ENCODE measurements at places on chromosomes 1 and 21. TPM values are rescaled to one million over a fixed set of nuclear protein-coding genes. Genes with fewer than 3 reads are reported as not detected.
A peak's percentile ranks its signal among the peaks of the same experiment; 100 is the strongest.

DNA sequence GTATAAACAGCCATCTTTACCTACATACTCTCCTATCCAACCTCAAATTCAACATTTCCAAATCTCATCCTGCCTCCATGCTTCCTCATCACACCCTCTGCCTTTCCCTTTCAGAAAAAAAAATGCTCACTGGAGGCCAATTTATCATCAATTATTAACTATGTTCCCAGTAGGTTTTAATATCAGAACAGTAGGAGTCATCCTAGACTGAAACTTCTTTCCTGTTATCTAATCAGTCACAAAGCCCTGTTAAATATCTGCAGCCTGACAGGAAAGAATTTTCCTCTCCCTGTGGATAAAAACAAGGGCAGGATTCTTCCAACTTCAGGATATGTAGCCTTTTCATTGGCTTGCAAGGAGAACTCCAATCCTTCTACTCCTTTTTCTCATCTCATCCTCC, 28.4 kb downstream of the EGLN1 start:
- H3K4me1 ChIP-seq: peaks cover 29% of the 10 kb centered on the region
- H3K27ac ChIP-seq: no peak overlapping the region
- H3K4me3 ChIP-seq: no peak overlapping the region
- no peak for DNase-seq
- H3K36me3 ChIP-seq: no peaks in the 10 kb centered on the region
- H3K27me3 ChIP-seq: no peaks in the 10 kb centered on the region

DNA sequence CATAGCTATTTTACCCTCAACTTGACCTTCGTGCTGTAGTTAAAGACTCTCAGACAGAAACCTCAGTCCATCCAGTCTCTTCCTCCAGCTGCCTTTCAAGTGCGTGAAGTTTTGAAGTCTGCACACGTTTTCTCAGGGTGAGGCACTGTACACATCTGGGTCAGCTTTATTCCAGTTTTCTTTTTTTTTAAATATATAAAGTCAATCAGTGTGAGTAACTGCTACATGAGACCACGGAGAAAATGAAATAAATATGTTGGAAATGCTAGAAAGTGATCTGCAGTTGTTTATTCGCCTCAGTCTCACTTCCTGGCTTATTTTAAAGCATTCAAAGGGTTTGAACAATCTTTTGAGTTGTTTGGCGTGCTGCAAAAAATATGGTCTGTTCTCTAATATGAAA, 135.7 kb downstream of the ROR1 start:
- no peak overlapping the region for H3K27ac ChIP-seq
- no peak overlapping the region for H3K4me3 ChIP-seq
- H3K4me1 ChIP-seq: no peaks in the 10 kb centered on the region

GRCh38 chr1:199685369-199685768, 342.1 kb upstream of the NR5A2 start:
- no peak overlapping the region for H3K27ac ChIP-seq
- no peak for DNase-seq
- H3K36me3 ChIP-seq: no peaks in the 10 kb centered on the region
- no peak overlapping the region for H3K4me3 ChIP-seq
- no peaks in the 10 kb centered on the region for H3K27me3 ChIP-seq

HEYL gene
- total RNA-seq: 17.7 TPM

GRCh38 chr1:115477071-115477470, 139.0 kb upstream of the NGF start:
- H3K36me3 ChIP-seq: no peaks in the 10 kb centered on the region
- H3K27me3 ChIP-seq: no peaks in the 10 kb centered on the region
- DNase-seq: no peak

HAO2 gene
- total RNA-seq: not detected

- peaks cover 26% of the 10 kb centered on the region for H3K4me1 ChIP-seq
- no peaks in the 10 kb centered on the region for H3K27me3 ChIP-seq
- no peak overlapping the region for H3K4me3 ChIP-seq
- DNase-seq: no peak
- H3K27ac ChIP-seq: no peak overlapping the region
Observed at GRCh38 chr21:37398697-37399096, 32.1 kb downstream of the DYRK1A start.

DNA sequence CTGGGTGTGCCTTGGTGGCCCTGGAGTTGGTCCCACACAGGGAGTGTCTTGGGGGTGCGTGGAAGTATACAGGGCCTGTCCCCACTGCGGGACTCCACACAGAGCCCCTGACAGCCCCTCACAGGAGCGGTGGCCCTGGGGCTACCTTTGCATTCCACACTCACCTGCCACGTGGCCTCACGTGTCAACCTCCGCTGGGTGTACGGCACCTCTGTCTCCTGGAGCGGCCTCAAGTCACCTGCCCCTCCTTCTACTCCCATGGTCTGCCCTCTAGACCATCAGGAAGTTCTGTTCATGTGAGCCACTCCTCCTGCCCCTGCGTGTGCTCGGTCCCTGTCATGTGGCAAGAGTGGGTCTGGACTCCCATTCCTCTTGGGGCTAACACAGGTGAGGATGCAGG, 58.6 kb downstream of the FAAP20 start:
- H3K27me3 ChIP-seq: no peaks in the 10 kb centered on the region
- H3K4me3 ChIP-seq: no peak overlapping the region
- peak; percentile 62 for DNase-seq
- no peaks in the 10 kb centered on the region for H3K36me3 ChIP-seq
- H3K27ac ChIP-seq: peak overlapping the region; percentile 88
- H3K4me1 ChIP-seq: peaks cover 46% of the 10 kb centered on the region

IL10 gene
- 0.67 TPM for total RNA-seq

GRCh38 chr1:28822799-28823198, 10.8 kb downstream of the OPRD1 start:
- no peaks in the 10 kb centered on the region for H3K36me3 ChIP-seq
- no peaks in the 10 kb centered on the region for H3K27me3 ChIP-seq
- no peak overlapping the region for H3K27ac ChIP-seq

TMEM50A gene
- total RNA-seq: 109 TPM

- H3K36me3 ChIP-seq: no peaks in the 10 kb centered on the region
- H3K4me1 ChIP-seq: peaks cover 21% of the 10 kb centered on the region
- no peaks in the 10 kb centered on the region for H3K27me3 ChIP-seq
- DNase-seq: no peak
Observed at GRCh38 chr1:243786531-243786930, 63.5 kb downstream of the AKT3 start.

- no peak overlapping the region for H3K4me3 ChIP-seq
- DNase-seq: no peak
- H3K27ac ChIP-seq: no peak overlapping the region
- H3K4me1 ChIP-seq: no peaks in the 10 kb centered on the region
- H3K27me3 ChIP-seq: no peaks in the 10 kb centered on the region
Observed at GRCh38 chr1:67004176-67004575, 49.8 kb downstream of the SLC35D1 start.

DNA sequence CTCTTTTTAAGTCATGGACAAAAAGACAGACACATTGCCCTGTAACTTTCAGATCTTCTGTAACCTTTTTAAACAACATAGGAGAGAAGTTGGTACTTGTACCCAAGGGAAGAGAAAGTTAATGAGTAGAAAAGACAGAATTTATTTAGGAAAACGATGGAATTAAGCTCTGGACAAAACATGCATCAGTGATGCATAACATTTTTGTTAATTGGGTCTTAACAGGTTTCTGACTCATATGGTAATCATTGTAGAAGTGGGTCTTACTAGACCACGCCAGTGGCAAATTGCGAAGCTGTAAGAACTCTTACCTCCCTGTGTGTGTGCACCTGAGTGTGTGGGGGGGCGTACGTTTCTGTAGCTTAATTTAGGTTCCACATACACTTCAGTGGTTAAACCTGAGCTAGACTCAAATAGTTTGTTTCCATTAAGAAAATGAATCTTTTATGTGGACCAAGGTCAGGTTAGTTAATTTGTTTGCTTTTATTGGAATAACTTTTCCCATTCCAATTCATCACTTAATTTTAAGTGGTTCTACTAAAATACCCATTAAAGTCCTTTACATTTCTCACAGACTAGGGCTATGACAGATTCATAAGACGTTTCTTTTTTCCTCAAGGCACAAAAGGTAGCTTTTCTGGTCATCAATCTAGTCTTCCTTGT, 48.1 kb downstream of the NFIA start:
- no peak for DNase-seq
- peaks cover 22% of the 10 kb centered on the region for H3K4me1 ChIP-seq
- H3K27ac ChIP-seq: no peak overlapping the region
- no peak overlapping the region for H3K4me3 ChIP-seq
- no peaks in the 10 kb centered on the region for H3K36me3 ChIP-seq
- H3K27me3 ChIP-seq: no peaks in the 10 kb centered on the region

DNA sequence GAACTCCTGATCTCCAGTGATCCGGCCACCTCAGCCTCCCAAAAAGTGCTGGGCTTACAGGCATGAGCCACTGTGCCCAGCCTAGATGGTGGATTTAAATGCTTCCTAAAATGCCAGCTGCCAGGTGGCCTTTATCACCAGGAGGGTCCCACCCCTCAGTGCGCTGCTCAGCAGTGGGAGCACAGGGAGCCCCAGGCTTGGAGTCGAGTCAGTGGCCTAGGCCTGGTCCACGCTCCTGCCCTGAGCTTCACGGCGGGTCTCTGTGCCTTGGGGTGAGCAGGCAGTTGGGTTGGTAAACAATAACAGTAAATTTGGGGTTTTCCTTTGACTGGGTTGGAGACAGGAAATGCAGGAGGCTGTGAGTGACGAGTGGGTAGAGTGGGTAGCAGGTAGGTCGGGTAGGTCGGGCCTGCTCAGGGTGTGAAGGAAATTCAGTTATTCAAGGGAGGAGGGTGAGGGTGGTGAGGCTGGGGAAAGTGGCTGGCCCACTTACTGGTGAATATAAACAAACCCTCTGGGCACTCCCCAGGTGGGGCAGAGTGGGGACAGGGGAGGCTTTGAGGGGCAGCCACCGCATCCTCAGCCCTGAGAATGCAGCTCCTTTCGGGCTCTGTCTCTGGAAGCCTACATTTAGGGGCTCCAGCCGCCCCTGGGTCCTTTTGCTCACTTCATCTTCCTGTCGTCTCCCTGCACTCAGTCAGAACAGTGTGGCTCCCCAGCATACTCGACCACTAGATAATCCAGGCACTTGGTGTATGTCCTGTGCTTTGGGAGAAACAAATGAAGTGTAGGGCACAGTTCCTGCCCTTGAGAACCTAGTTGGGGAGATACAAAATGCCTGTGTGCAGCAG, 33.5 kb upstream of the IL19 start:
- DNase-seq: no peak
- no peaks in the 10 kb centered on the region for H3K27me3 ChIP-seq
- H3K27ac ChIP-seq: peak overlapping the region; percentile 24
- peaks cover 13% of the 10 kb centered on the region for H3K4me1 ChIP-seq

DNA sequence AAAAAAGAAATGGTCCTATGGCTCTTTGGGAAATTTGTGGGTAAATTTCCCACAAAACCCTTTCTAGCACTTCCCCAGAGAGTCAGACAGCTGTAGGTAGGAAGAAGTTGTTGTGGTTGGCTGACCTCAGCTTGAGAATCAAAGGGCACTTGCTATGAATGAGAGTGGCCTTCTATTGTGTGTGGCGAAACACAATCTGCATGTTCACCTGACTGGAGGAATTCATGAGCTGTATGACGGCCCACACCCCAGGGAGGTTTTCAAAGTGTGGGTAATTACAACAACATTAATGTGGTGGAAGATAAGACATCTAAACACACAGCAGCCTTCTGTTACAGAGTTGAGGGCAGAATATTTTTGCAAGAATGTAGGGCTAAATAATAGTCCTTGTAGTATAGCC, 38.8 kb downstream of the NGF start:
- H3K4me1 ChIP-seq: no peaks in the 10 kb centered on the region
- H3K27me3 ChIP-seq: no peaks in the 10 kb centered on the region
- H3K4me3 ChIP-seq: no peak overlapping the region
- no peak overlapping the region for H3K27ac ChIP-seq
- no peaks in the 10 kb centered on the region for H3K36me3 ChIP-seq
- no peak for DNase-seq

- no peak for DNase-seq
- H3K27me3 ChIP-seq: no peaks in the 10 kb centered on the region
- peaks cover 31% of the 10 kb centered on the region for H3K4me1 ChIP-seq
- no peaks in the 10 kb centered on the region for H3K36me3 ChIP-seq
- H3K27ac ChIP-seq: peak overlapping the region; percentile 75
Observed at GRCh38 chr1:36322786-36323635, 434 bp downstream of the EVA1B start.

GRCh38 chr1:154735804-154736168, 127.8 kb upstream of the ADAR start:
- H3K4me3 ChIP-seq: no peak overlapping the region
- H3K27ac ChIP-seq: no peak overlapping the region
- H3K27me3 ChIP-seq: no peaks in the 10 kb centered on the region
- DNase-seq: no peak
- no peaks in the 10 kb centered on the region for H3K36me3 ChIP-seq

DNA sequence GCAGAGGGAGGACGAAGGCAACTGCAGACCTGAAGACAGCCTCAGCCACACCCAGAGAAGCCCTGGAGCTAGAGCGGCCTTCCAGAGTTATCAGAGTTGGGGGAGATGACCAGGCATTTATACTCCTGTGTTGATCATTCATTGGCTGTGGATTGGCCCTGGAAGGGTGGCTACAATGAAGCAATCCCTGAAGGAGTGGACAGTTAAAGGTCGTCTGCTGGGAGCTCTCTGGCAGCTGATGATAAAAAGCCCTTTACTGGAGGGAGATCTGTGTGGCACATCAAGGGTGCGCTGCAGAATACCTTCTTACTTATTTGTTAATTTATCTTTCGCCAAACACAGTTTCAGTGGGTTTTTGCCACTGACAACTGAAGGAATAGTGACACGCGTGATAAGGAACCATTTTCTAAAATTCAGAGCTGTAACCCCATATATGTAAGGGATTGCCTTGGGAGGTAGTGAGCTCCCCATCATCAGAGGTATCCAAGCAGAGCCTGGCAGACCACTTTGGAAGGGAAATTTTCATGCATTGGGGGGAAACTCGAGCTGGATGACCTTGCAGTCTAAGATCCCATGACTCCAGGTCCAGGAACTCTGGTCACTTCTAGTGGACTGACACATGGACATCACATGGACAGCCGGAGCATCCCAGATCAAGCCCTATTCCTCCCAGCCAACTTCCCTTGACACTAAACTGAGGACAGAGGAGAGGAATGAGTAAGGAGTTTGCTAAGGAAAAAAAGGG, 126.4 kb upstream of the GADD45A start:
- no peak for DNase-seq
- H3K4me1 ChIP-seq: peaks cover 7% of the 10 kb centered on the region
- H3K4me3 ChIP-seq: no peak overlapping the region
- H3K36me3 ChIP-seq: no peaks in the 10 kb centered on the region

EXTL1 gene
- total RNA-seq: 0.49 TPM

GRCh38 chr1:240405751-240406150, 206.2 kb downstream of the GREM2 start:
- H3K4me3 ChIP-seq: no peak overlapping the region
- no peaks in the 10 kb centered on the region for H3K36me3 ChIP-seq
- H3K27ac ChIP-seq: no peak overlapping the region
- no peak for DNase-seq
- no peaks in the 10 kb centered on the region for H3K27me3 ChIP-seq

DNA sequence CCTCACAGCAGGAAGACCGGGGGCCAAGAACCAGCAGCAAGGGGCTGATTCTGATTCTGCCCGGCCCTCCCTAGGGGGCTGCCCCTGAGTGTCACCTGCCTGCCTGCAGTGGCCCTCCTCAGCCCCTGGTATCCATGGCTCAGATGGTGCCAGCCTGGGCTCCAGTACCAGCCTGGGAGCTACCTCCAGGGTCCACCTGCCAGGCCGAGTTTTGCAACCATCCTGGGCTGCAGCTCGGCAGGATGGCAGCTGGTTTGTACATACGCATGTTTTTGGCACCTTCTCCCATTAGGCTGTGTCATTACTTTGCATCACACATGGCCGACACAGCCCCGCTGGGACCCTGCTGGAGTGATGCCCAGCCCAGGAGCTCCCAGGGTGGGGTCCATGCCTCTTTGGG, 93.3 kb upstream of the WNT4 start:
- H3K4me1 ChIP-seq: peaks cover 3% of the 10 kb centered on the region
- H3K4me3 ChIP-seq: no peak overlapping the region
- peaks cover 6% of the 10 kb centered on the region for H3K27me3 ChIP-seq
- H3K36me3 ChIP-seq: no peaks in the 10 kb centered on the region
- H3K27ac ChIP-seq: no peak overlapping the region

NIPAL3 gene
- 37.8 TPM for total RNA-seq
